ENCODE measurements at places on chromosomes 12 and 14.

DNA sequence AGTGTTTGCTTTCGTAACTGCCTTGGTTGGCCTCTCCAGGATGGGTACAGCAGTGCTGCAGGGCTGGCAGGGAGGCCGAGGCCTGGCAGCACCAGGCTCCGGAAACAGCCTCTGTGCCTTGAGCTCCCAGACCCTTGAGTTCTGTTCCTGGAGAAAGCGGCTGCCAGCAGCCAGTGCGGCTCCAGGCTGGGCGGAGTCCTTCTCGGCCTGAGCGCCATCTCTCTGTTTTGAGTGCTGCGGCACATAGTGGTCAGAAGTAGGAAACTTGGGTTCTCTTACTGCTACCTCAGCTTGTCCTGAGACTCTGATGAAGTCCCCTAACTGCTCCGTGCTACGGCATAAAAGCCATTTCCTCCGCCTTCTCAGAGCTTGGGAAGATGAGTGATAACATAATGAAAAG is 65.9 kb downstream of the KCNA1 start:
- peak; percentile 19 for DNase-seq

DNA sequence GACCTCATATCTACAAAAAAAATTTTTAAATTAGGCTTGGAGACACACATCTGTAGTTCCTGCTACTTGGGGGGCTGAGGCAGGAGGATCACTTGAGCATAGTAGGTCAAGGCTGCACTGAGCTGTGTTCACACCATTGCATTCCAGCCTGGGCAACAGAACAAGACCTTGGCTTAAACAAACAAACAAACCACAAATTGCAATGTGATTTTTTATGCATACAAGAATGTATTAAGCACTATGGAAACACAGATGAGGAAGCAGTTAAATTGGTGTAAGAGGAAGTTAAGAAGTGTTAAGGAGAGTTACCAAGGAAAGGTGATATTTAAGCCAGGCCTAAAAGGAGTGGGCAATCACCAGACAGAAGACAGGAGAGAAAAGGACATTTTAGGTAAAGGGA is 83.6 kb upstream of the HECTD1 start:
- DNase-seq = no peak

DNA sequence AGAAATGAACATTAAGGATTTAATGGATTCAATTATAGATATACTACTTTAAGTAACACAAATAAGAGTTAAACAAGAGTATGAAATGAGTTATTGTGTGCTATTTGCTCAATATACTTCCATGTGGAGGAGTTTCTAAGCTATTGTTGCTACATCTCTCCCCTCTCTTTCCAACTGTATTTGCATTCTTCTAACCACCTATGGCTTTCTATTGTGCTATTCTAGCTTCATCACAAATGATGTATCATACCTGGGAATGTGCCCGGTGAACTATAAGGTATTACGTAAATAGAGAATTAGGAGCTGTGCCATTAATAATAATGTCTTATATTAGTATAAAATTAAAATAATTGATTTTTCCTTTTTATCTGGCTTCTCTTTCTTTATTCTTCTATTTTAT is 87.1 kb upstream of the PLEKHG7 start:
- no peak for DNase-seq

DNA sequence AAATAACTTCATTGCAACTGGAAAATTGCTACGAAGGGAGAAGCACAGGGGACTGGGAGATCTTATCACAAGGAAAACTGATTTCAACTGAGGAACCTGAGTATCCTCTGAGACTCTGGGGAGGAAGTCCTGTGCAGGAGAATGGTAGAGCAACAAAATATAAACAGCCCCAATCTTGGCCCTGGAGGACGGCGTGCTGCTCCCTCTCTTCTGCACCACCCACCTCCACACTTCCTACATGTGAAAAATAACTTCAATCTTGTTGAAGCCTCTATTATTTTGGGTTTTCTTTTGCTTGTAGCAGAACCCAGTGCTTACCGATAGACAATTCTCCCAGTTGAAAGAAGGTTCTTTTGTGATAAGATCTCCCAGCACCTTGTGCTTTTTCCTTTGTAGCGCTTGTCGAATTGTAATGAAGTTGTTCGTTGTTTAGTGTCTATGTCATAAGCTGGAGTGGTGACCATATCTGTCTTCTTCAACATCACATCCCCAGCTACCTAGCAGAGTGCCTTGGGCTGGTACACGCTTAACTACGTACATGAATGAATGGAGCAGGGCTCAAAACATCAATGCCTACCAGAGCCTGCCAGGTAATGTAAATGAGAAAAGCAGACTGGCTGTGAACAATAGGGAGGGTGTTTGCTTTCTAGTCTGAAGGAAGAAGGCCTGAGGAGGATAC is 2.8 kb upstream of the CD4 start:
- no peak for DNase-seq

DNA sequence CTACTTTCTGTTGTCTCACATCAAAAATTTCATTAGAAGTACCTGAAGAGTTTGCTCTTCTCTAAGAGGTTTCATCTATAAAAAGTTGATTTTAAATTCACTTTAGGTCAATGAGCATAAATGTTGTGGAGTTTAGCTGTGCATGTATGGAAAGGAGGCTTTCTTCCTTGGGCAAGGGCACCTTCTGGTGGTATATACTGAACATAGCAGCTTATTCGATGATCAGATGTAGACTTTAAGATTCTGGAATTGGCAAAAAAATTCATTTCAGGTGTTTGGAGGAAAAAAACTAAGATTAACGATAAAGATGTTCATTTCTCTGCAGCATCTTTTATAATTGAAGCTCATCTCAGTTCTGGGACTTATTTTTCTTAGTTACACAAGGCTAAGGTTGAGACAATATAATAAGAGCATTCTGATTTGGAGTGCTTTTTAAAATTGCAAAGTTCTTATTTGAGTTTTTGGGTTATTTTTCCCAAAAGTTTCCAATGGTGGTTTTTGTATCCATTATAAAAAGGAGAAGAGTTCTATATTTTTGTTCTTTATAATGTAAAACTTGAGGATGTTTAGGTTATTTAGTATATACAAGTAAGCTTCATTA is 46.8 kb downstream of the TMEM117 start:
- peak; percentile 51 for DNase-seq

GRCh38 chr14:91996948-91997371 is 42.9 kb downstream of the TRIP11 start:
- peak; percentile 92 for DNase-seq

DNA sequence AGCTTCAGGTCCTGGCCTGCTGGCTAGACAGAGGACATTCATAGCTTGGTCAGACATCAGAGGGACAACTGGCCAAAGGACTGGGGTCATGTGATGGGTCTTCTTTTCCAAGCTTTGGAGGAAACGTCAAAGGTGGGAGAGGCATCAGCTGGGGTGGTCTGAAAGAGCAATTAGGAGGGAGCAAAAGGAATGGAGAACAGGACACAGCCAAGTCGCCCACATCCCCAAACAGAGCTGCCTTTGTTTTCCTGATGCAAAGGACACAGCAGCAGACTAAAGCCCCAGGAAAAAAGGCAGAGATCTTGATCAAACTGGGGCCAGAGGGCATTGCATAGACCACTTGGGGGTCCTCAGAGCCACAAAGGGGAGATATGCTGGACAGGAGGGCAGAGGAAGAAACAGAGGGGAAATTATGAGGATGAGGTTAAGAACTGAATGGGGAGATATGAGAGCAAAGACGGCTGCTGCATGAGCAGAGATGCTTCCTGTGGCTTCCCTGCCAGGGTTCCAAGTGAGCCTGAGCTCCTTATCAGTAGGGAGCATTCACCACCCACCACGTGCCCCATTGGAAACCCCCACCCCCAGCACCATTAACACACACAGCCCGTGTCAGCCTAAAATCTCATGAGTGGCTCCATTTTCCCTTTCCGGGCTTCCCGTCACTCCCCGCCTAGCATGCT is 62.4 kb downstream of the ANO2 start:
- no peak for DNase-seq

DNA sequence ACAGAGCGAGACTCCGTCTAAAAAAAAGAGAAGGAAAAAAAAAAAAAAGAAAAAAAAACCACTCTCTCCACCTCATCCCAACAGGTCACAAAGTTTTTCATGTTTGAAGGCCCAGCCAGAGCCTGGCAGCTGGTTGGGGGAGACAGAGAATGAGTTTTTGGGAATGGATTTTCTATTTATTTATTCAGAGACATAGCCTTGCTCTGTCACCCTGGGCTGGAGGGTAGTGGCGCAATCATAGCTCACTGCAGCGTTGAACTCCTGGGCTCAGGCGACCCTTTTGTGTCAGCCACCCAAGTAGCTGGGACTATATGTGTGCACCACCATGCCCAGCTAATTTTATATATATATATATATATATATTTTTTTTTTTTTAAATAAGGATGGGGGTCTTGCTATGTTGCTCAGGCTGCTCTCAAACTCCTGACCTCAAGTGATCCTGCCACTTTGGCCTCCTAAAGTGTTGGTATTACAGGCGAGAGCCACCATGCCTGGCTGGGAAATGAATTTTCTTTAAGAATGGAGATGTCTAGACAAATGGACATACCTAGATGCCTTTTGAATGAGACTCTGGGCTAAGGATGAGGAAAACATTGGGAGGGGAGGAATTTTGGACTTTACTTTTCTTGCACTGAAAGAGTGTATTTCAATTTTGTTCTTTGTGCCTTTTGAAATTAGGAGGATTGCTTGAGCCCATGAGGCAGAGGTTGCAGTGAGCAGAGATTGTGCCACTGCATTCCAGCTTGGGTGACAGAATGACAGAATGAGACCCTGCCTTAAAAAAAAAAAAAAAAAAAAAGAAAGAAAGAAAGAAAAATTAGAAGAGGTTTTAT is 16.9 kb upstream of the PPP1R1A start:
- no peak for DNase-seq

DNA sequence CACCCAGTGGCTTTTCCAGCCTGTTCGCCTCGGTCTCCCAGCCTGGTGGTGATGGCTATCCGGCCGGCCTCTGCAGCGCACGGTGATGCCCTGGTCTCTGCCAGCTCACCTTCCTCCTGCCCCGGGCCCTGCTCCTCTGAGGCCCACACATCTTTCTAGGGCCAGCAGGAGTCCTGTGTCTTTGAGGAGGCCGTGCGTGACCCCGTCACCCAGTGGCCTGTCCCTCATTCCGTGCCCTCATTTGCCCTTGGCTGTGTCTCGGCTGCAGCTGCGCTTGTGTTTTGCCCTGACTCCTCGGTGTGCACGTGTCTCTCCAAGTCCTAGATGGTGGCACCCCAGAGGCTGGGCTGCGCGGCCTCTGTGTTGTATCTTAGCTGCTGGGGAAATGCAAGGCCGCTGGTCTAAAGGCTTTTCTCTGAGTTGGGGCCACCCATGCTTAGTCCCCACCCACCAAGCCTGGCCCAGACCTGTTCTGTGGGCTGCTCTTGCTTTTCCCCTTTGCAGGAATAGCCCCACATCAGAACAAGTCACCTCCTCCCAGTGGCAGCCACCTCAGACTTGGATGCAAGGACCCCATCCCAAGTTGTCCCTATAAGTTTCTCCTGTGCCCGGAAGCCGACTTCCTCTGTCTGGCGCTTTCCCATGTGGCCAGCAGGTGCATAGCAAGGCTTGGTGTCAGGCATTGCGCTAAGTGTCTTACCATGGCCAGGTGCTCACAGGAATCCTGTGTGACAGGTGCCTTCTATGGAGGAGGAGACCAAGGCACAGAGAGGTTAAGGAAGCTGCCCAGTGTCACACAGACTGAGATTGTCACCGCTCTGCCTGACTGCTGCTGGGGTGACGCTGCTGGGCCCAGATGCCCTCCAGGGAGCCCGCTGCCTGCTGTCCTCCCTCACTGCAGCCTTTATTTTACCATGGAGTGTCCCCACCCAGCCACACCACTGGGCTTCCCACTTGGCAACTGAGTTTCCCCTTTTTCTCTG is 64.5 kb downstream of the TSPAN9 start:
- no peak for DNase-seq

GRCh38 chr14:98940693-98941437 is 331.1 kb downstream of the BCL11B start:
- no peak for DNase-seq

DNA sequence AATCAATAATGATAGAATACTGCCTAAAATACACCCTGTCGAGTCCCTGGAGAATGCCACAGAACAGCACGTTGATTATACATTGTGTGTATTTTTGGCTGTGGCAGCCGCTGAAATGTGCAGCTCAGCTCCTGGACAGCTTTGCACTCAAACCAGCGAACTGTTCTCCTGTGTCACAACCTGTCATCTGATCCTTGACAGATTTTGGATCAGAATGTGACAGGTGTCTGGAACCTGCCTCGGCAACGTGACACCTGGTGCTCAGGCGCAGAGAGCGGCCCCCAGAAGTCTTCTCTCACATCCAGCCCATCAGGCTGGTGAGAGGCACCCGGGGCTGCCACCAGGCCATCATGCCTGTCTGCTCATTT is 19.3 kb downstream of the MVK start:
- DNase-seq = no peak

DNA sequence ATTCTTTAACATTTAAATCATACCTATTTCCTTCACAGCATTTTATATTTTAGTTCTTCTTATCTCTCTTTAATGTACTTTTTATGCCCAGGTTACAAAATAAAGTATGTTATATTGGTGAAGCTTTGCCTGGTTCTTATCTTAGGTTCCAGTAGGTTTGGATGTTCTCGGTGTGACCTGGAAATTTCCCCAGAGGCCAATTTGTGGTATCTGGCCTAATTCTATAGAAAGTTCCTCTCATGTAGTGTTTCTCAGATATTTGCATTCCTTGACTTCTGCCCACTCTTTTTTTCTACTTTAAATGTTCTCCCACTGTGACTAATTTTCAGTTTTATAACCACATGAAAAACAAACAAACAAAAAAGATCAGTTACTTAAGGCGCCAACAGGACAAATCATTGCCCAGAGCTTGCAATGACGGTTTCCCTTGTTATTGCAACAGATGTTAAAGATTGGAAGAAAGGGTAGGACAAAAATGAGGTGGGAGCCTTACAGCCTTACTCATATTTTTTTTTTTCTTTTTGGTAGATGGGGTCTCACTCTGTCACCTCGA is 41.2 kb upstream of the PPM1H start:
- peak; percentile 17 for DNase-seq

DNA sequence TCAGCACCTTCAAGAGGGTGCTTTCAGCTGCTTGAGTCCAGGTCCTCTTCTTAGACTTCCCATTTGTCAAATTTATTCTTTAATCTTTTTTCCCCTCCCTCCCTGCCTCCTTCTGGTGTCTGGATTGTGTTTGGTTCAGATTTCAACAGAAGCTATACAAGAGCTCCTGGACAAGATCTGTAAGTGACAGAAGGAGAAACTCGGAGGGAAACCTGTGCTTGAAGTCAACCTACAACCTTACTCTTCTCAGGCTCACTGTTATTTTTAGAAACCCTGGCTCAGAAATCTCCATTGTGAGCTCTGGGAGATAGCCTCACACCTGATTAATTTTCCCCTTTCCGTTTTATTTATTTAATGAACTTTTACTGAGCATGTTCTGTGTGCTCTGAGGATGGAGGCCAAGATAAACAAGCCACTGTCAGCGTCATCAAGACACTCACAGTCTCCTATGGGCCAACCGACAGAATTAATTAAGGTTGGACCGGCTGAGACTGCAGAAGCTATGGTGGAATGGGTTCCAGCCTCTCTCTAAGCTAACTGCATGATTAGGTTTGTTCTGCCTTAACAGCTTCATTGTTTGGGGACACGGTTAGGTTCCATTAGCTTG is 13.5 kb downstream of the PDE1B start:
- no peak for DNase-seq

All from fibroblast of skin of right biceps (primary cell).